ENCODE measurements at places on chromosomes 6 and 20.
A peak's percentile ranks its signal among the peaks of the same experiment; 100 is the strongest.

GRCh38 chr6:167569879-167570278 is 245.0 kb downstream of the TTLL2 start:
- DNase-seq: no peak

DNA sequence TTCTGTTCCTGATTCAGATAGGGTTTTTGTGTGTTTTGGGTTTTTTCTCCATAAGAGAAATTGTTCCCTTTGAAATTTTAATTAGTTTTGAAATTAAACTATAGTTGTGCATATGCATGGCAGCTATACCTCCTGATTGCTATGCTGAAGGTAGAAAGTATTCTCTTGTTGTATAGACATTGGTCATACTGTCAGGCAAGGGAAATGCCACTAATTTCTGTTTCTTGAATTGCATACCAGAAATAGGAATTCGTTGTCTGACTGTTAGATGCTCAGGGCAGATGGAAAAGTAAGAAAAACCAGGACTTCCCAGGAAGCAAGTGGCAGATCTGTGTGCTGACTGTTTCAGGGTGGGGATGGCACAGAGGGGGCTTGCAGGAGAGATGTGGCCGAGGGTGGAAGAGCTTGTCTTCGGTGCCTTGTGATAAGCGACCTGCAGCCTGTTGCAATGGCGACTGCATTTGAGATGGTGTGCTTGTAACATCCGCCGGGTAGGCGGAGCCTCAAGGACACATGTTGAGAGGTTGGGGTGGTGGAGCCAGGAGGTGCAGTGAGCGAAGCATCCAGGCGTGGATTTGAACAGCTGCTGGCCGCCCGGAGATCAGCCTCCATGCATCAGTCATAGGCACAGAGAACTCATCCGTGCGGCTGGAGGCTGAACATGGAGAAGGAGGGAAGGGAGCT is 42.8 kb downstream of the RREB1 start:
- DNase-seq: no peak

- DNase-seq: no peak
These were observed 107.7 kb upstream of the BTN3A2 start for GRCh38 chr6:26257272-26257671.

- DNase-seq: peak; percentile 75
These were observed 35.9 kb downstream of the PLCG1 start for GRCh38 chr20:41173161-41173721.

GRCh38 chr6:94456266-94456665 is 1036.9 kb upstream of the EPHA7 start:
- no peak for DNase-seq

- DNase-seq: no peak
These were observed 351.2 kb upstream of the RUNX2 start for GRCh38 chr6:44976677-44977641.

GRCh38 chr6:42128460-42129359 is 13.7 kb downstream of the C6orf132 start:
- no peak for DNase-seq

DNA sequence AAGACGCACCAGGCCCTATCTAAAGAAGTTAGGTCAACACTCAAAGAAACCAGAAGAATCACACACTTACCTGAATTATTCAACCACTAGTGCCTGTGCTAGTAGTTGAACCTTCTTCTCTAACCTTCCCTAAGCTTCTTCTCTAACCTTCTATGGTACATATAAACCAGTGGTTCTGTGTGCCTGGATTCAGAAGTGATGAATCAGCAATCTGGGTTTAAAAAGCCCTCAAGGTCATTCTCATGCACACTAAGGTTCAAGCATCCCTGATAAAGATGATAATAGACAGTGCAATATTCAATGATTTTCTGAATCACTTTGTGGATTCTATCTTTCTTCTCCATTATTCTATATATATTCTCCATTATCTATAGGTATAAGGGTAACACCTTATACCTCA is 271.4 kb upstream of the TBX18 start:
- DNase-seq: no peak

DNA sequence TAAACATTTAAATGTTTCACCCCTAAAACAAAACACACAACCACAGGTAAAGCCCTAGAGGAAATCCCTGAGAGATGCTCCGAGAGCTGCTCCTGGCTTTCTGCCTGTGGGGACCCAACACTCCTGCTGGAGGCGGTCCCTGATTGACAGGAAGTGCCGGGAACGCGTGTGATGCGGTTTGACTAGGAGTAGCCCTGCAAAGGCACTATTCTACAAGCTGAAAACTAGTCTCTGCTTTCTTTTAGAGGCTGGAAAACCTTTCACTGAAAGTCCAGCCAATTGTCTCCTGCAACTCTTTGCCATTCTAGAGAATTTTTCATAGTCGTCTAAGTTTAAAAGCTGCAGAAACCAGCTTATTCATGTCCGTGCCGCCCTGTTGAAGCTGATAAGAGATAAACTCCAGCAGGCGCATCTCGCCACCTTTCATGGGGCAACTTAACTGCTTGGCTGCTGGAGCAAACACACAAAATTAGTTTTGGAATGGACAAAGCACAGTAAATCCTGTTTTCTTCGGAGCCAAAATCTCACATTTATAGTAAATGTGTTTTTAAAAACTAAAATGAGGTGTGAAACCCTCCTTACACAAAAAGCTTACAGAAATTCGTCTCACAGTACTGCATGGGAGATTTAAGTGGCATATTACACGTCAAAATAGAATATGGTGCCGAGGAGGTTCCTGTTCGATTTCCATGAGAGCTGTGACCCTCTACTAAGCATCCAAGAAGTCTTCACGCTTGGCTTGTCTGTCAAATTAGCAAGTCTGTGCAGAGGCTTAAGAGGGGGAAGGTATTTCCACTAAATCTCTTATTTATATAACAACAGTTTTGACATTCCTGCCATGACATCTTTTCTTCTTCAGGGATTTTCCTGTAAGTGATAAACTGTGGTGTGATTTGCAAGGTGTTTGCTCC is 46.9 kb downstream of the DACT2 start:
- no peak for DNase-seq

DNA sequence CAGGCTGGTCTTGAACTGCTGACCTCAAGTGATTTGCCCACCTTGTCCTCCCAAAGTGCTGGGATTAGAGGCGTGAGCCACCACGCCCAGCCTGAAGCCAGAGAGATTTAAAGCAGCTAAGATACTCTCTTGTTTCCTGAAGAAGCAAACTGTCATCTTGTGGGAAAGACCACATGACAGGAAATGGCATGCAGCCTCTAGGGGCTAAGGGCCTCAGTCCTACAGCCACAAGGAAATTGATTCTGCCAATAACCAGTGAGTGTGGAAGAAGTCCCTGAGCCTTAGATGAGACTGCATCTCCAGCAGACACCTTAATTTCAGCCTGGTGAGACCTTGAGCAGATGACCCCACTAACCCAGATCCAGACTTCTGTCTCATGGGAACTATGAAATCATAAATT is 40.9 kb downstream of the KIZ start:
- no peak for DNase-seq

GRCh38 chr6:129684323-129684884 is 25.6 kb downstream of the ARHGAP18 start:
- no peak for DNase-seq

- DNase-seq: no peak
These were observed 33.3 kb downstream of the ZC3H12D start for GRCh38 chr6:149451376-149452036.

- no peak for DNase-seq
These were observed 243.2 kb downstream of the ARID1B start for GRCh38 chr6:157020398-157020797.

- peak; percentile 68 for DNase-seq
These were observed 40.6 kb downstream of the TOX2 start for GRCh38 chr20:43955062-43955749.

Measured in activated CD4-positive, alpha-beta T cell treated with anti-CD3 and anti-CD28 coated beads for 48 hours (primary cell).